ENCODE measurements at places on chromosomes 5 and 9.

- no peak for DNase-seq
Observed at GRCh38 chr5:74017112-74017511, 391.1 kb downstream of the ARHGEF28 start.

GRCh38 chr5:162434281-162434680, 366.7 kb downstream of the GABRG2 start:
- no peak for DNase-seq

GRCh38 chr9:135463140-135463539, 16.4 kb upstream of the PPP1R26 start:
- DNase-seq = no peak

GRCh38 chr9:15697446-15697851, 144.6 kb downstream of the CCDC171 start:
- DNase-seq = peak; percentile 60

DNA sequence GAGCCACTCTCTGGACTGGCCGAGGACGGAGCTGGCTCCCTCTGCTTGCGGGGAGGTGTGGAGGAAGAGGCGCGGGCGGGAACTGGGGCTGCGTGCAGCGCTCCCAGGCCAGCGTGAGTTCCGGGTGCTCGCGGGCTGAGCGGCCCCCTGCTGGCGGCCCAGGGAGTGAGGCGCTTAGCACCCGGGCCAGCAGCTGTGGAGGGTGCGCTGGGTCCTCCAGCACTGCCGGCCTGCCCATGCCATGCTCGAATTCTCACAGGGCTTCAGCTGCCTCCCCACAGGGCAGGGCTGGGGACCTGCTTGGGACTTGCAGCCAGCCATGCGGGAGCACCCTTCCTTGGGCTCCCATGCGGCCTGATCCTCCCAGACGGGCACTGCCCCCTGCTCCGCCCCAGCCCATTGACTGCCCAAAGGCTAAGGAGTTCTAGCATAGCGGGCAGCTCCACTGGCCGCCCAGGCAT, 416.9 kb downstream of the MRPS30 start:
- DNase-seq = no peak

- no peak for DNase-seq
Observed at GRCh38 chr5:168334695-168335094, 43.2 kb downstream of the WWC1 start.

- DNase-seq = no peak
Observed at GRCh38 chr5:9564752-9565151, 18.9 kb upstream of the SEMA5A start.

DNA sequence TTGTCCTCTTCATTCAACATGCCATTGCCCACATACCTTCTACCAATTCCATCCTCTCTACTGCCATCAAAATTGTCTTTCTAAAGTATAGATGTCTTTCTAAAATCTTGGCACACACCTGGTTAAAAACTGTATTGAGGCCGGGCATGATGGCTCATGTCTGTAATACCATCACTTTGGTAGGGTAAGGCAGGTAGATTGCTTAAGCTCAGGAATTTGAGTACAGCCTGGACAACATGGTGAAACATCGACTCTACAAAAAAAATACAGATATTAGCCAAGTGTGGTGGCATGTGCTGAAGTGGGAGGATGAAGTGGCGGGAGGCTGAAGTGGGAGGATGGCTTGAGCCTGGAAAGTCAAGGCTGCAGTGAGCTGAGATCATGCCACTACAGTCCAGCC, 412.1 kb downstream of the TMEM38B start:
- no peak for DNase-seq

GRCh38 chr9:4126184-4126865, 173.5 kb downstream of the GLIS3 start:
- peak; percentile 32 for DNase-seq

DNA sequence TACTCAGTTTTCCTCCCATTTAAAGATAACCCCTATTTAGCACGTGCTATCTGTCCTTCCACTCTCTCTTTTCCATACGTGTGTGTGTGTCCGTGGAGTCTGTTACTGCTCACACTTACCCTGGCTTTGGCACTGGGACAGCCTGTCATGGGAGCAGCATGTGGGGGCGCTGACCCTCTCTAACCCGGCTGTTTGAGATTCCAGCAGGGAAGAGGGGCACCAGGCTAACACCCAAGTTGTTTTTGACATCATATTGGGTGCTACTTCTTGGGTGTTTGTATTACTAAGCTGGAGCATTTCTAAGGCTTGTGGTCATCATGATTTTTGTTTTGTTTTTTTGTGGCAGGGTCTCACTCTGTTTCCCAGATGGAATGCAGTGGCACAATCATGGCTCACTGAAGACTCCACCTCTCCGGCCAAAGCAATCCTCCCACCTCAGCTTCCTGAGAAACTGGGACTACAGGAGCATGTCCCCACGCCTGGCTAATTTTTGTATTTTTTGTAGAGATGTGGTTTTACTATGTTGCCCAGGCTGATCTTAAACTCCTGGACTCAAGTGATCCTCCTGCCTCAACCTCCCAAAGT, 56.9 kb upstream of the SIMC1 start:
- DNase-seq = no peak

DNA sequence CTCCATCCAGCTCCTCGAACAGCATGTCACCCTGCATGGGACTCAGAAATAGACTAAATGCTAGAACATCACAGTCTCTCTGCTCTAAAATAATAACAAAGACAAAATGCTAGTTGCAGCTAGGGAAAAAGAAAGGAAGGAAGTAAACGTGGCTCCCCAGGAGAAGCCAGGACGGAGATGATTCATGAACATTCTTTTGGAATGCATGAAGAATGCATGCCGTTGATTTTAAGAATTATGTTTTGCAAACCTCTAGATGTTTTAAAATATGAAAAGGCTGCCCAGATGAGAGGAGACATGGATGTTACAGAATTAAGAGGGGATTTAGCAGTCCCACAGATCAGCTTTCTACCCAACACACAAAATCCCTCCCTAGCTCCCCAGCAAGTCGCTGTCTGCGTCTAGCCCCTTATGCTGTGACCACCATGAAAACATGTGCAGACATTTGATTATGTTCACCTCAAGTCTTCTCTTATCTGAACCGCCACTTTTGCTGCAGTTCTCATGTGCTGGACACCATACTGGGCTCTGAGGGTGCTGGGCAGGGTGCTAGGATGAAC, 139.4 kb upstream of the LMX1B start:
- DNase-seq = peak; percentile 60

DNA sequence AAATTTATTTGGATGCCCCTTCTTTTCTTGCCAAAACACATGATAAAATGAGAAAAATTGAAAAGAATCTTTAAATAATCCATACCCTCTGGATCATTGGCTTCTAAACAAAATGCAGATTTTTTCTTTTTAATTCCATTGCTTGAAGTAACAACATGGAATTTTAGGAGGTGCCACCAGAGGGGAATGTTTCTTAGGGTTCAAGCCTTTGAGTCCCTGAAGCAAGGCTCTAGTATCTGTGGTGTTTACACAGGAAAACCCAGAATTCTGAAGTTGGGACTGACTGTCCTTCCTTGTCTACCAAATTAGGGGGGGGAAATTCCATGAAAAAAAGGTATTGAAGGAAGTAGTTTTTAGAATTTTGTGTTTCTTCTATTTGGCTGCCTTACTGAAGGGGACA, 69.4 kb downstream of the LMNB1 start:
- DNase-seq = no peak

DNA sequence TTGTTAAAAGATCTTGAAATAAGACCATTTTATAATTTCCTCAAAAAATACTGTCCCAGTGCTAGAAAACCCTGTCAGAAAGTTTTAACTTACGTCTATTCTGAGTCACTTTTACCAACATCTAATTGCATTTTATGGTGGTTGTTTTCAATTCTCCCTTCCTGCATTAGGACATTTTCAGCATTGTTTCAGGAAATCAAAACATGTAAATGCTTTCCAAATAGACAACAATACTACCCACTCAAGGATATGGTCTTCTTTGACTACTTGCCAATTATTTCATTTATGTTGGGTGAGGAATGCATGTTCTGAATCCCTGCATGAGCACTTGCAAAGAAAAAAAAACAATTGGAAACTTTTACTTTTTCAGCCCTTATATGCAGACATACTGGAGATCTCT, 284.6 kb upstream of the PDE4D start:
- DNase-seq = no peak

- DNase-seq = peak; percentile 9
Observed at GRCh38 chr5:61817472-61818326, 485.6 kb downstream of the ZSWIM6 start.

DNA sequence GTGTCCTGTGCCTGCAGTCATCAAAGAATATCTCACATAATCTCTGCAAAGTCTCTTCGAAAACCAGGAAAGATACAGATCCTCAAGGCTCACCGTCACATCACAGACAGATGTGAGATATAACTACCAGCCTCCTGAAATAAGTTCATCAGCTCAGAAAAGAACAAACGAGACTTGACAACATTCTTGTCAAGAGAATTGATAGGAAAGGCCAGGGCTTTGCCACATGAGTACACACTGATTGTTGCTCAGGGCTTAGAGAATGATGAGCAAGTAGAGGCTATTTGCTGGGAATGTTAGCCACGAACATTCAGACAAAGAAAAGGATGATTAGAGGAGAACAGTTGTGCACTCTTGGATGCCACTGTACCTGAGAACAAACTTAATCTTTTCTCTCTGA, 535.1 kb downstream of the ELAVL2 start:
- no peak for DNase-seq

- no peak for DNase-seq
Observed at GRCh38 chr9:35549441-35549840, 55.6 kb upstream of the TESK1 start.

DNA sequence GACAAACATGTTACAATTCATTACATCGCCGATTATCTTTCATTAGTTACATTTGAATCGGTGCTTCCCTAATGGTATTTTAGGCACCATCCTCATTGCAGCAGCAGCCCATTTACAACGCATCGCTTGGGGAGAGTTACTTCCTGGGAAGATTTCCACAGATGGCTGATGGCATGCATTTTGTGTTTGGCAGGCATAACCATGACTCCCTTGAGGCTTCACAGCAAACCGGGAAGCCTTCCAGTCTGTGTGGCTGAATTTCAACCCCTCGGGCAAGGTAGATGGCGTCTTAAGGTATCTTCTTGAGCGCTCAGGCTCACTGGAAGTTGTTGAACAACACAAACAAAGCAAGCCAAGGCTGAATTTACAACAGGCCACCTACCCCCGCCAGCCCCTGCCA, 1.6 kb upstream of the DNAH5 start:
- DNase-seq = no peak

DNA sequence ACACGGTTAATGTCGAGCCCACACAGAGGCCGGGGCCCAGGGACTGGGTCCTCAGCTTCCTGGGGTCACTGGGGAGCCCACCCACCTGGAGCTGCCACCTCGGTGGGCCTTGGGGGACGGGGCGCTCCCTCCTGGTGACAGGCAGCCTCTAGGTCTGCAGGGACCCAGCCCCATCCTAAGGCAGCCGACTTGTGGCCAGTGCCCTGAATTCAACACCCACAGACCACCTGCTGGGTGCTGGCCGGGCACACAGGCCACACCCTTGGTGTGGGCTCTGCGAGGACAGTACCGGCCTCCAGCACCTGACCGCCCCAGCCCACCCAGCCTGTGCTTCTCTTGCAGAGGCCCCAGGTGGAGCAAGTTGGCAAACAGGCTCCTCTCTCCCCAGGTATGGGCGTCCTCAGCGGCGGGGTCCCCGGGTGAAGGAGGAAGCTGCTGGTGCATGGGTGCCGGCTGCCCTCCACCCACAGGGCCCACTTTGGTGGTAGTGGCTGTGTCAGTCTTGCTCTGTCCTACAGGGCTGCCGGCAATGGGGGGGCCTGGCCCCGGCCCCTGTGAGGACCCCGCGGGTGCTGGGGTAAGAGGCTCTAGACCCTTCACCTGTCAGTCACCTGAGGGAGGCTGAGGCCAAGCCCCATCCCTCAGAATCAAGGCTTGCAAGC, 8.3 kb downstream of the ENTPD8 start:
- no peak for DNase-seq

- DNase-seq = no peak
Observed at GRCh38 chr9:91771864-91772263, 178.2 kb downstream of the ROR2 start.

GRCh38 chr9:11874414-11874813, 818.8 kb upstream of the TYRP1 start:
- DNase-seq = no peak

DNA sequence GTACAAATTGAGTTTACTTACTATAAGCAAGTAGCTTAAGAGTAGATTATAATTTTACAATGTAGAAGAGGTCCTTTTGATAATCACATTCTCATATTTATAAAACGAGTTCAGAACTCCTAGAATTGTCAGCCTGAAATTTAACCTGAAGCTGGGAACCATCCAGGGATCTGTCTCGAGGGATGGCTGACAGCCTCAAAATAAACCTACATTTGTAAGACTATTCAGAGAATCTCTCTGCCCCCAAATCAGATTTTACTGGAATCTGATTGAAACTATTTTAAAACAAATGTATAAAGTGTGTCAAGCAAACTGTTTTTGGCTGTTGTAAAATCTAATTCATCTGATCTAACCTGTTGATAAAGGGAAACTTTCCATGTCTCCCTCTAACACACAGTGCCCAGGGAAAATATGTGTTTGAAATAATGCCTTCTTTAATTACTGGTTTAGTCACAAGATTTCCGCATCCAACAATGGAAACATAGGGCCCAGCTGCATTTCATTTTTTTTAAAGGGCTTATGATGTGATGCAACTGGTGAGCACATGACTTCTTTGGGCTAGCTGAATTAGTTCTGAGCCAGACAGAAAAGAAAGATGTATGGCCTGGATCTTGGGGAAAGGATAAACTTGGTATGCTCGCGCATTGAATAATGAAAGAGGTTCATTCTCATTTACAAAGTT, 30.3 kb downstream of the SLC25A46 start:
- peak; percentile 48 for DNase-seq

DNA sequence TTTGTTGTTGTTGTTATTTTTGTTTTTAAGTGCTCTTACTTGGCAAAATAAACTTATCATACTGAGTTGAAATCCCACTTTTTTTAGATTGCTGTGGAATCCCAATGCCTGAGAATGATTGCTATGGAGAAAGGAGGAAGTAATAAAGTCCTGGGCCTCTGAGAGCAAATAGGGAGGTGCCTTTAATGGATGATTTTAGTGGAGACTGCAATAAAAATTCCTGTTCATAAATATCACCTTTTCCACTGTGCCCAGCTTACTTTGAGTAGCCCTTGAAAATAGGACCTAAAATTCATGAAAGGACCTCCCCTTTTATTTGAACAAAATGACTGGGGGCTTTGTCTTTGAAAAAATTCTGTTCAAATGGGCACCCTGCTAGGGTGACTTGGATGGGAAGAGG, 21.8 kb upstream of the ANKH start:
- DNase-seq = no peak

DNA sequence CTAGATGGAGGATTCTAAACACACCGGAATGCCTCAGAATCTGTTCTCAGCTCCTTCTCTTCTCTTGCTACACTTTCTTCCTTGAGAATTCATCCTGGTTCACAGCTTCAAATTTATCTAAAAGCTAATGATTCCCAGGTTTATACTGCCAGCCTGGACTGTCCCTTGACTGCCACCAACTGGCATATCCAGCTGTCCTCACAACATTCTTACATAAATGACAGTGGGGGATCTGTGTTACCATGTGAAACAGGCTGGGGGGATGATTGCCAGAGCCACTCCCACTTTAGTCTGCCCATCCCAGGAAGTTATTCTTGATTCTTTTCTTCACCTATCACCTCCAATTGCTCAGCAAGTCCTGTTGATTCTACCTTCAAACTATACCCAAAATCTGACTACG, 27.2 kb upstream of the ZFR start:
- no peak for DNase-seq

- no peak for DNase-seq
Observed at GRCh38 chr5:160460377-160461049, 38.9 kb downstream of the PTTG1 start.

GRCh38 chr5:14669975-14670374, 5.5 kb downstream of the OTULIN start:
- DNase-seq = no peak
